ENCODE measurements at places on chromosomes 3 and 15. TPM values are rescaled to one million over a fixed set of nuclear protein-coding genes. Genes with fewer than 3 reads are reported as not detected.

Gene HCLS1
- total RNA-seq: 17.3 TPM

Gene PRR20G
- total RNA-seq: not detected

Gene CYP11A1
- not detected for total RNA-seq

Gene DNAH12
- total RNA-seq: under 0.01 TPM

Gene LMAN1L
- total RNA-seq: not detected

Gene EPHA3
- total RNA-seq: not detected

Gene SMAD6
- total RNA-seq: 7.5 TPM

Gene SLC15A2
- total RNA-seq: under 0.01 TPM

Gene HACD2
- 21.3 TPM for total RNA-seq

Gene CPN2
- total RNA-seq: not detected

Gene C3orf22
- not detected for total RNA-seq

Gene PLCB2
- total RNA-seq: not detected

Gene NOX5
- total RNA-seq: not detected

Gene RARRES1
- 3.4 TPM for total RNA-seq

Gene NXPE3
- 3.9 TPM for total RNA-seq

Gene TP63
- total RNA-seq: not detected

Gene FANCD2
- total RNA-seq: 11.3 TPM

Gene CCDC9B
- total RNA-seq: 6.5 TPM

Gene XCR1
- not detected for total RNA-seq

Gene SKOR1
- under 0.01 TPM for total RNA-seq

Gene FEZF2
- not detected for total RNA-seq

Gene GORASP1
- total RNA-seq: 34.9 TPM
